CD4-positive, alpha-beta T cell treated with Interleukin-15 for 4 hours (primary cell): ENCODE measurements at places on chromosomes 4 and X.

DNA sequence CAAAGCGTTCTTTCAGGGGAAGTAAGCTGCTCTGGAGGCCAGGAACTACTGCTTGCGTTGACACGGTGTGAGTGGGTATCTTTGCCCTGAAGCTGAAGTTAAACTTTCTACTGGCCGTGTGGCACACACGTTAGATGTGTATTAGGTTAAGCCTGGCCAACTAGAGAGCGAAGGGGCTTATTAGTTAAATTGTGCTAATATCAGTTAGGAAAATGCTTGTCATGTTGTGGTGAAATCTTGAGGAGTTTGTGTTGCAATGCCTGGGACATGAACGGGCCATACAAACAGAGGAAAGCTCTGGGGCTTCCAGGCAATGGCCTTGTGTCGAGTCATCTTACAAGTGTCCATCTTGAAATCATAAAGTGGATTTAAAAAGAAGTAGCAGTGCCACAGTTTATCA lies 62.6 kb downstream of the NSUN7 start:
- DNase-seq: no peak

DNA sequence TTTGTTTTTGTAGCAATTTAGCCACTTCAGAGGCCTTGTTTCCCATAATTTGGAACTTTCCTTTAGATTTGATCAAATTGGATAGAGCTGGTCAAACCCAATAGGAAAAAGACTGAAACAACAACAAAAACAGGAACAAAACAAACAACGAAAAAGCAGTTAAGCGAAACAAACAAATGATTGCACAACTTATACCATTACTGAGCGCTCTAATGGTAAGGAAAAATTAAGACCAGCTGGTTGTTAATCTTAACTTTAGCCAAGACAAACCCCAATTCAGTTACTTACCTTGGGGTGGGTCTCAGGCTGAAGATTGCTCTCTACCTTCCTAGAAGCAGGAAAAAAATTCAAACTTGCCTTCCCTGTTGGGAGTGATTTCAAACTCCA lies 38.3 kb downstream of the SPCS3 start:
- no peak for DNase-seq

DNA sequence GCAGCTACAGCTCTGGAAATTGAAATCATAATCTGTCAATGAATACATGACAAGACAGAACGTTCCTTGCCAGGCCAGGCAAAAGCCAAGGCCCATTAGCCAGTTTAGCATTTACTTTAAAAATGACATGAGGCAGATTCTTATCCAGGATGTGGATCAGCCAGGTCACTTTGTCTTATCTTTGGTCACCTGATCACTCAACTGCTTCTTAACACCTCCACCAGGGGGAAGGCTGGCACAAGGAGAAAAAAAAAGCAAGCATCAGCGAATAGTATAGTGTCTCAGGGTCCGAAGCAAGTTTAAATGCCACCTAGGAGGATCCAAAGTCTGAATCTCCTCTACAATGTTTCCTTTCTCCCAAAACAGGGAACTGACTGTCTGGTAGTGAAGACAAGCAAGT lies 18.8 kb downstream of the ATP1B4 start:
- peak; percentile 37 for DNase-seq

DNA sequence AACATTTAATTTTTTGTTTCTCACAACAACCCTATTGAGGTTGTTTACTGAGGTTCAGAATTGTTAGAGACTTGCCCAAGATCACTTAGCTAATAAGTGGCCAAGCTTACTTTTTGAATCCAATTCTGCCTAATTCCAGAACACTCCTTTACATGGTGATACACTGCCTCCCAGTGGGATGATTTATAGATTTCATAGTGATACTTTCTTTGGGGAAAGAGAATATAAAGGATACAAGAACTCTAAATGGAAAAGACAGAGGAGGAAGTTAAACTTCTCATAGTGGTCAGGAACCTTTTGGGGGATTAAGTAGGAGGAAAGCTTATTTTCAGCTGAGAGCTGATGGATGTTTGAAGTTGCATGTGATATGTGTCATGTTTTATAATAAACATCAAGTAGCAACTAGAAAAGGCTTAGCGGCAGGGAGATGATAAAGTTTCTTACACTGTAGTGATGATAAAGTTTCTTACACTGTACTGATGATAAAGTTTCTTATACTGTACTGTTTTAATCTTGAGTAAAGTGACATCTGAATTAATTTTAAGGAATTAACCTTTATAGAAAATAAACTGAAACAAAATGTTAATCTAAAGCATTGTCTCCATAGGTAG lies 15.3 kb downstream of the STAG2 start:
- peak; percentile 4 for DNase-seq

- no peak for DNase-seq
Measured at GRCh38 chr4:117512414-117512813, 427.0 kb upstream of the TRAM1L1 start.

GRCh38 chr4:6848717-6849305 lies 60.8 kb upstream of the TBC1D14 start:
- no peak for DNase-seq

DNA sequence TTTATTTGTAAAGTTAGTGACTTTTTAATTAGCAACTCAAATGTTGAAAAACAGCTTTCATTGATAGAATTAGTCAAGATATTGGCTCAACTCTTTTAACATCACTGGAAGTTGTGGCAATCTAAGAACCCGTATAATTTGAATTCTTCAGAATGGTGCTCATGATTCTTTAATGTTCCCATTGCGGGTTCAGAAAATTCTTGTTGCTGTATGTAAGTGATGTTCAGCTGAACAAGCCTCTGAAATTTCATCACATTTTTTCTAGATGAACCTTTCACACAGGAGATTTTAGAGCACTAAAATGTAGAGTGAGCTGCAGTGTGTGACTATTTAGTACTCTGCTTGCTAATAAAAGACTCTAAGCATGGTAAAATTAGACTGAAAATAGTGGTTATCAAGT lies 1317.7 kb downstream of the FSTL5 start:
- DNase-seq: no peak

- no peak for DNase-seq
Measured at GRCh38 chr4:35125995-35126712, 1118.2 kb downstream of the ARAP2 start.

DNA sequence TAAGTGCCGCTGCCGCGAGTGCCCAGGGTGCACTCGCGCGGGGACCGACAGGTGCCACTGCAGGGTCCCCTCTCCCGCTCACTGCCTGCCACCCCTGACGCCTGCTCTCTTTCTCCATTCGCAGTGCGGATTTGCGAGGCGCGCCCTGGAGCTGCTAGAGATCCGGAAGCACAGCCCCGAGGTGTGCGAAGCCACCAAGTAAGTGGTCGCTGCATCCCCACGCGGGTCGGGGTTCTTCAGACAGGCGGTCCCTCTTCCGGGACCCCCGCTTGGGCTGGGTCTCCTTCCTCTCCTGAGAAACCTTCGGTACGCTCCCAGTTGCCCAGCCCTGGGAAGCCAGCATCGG lies 547 bp downstream of the GUCY1A1 start:
- no peak for DNase-seq

DNA sequence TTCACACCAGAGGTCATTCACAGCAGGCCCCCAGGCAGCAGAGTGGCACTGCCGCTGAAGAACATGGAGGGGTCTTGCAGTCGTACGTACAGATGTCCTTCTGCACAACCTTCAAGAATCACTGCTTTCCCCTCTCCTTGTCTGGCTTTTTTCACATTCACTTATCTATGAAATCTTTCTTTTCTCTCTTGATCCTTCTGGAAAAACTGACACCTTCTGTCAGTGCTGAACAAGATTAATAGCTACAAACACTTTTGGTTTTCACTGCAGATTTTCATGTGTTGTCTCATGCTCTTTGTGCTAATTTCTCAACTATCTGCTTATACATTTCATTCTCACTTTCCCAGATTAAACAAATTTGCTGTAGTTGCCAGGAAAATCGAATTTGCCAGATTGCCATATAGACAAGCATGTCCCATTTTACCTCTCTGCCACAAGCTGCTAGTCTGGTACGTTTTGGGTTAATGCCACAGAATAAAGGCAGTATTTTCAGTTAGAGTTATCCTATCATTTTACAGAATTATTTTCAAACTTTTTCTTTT lies 83.1 kb downstream of the RPS3A start:
- DNase-seq: no peak

GRCh38 chr4:81287101-81287500 lies 72.1 kb upstream of the PRKG2 start:
- DNase-seq: no peak

- DNase-seq: no peak
Measured at GRCh38 chrX:47573341-47574075, 8.7 kb upstream of the TIMP1 start.

GRCh38 chrX:112785344-112785743 lies 55.3 kb downstream of the AMOT start:
- no peak for DNase-seq

GRCh38 chrX:134718966-134719317 lies 60.7 kb upstream of the PLAC1 start:
- DNase-seq: peak; percentile 0

DNA sequence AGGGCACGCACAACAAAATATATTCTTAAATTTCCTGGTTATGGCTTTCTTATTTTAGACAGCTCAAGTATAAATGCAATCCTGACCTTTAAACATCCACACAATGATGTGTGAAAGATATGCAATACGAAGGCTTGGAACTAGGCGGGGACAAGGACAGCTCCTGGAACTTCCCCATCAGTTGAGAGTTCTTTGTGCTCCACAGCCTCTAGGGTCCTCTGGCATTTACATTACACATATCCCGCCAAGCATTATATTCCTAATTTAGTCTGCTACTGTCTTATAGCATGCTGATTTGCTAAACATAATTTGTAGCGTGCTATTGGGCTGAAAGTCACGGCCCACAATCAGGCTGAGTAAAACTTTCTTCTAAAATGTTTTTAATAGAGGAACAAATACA lies 74.4 kb downstream of the FTHL17 start:
- DNase-seq: no peak

DNA sequence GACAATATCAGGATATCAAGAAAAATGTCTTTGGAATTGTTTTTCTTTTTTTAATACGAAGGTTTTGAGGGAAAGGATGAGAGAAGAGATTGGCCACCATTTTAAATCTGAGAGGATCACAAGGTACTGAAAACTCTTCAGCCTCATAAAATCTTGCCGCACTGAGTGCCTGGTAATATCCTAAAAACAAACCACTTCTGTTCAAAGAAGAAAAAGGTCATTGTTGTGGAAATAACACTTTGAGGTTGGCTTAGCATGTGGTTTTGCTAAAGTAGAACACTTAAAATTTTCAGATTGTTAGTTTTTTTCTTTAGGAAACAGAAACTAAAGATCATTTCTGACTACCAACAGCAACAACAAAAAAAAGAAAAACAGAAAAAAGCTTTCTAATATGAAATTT lies 1.0 kb upstream of the CLDN22 start:
- no peak for DNase-seq
